WTC11 (cell line): ENCODE measurements at places on chromosomes 6 and 20.

- DNase-seq: peak; percentile 78
These were observed 32.4 kb downstream of the PHACTR1 start for GRCh38 chr6:12748815-12749521.

DNA sequence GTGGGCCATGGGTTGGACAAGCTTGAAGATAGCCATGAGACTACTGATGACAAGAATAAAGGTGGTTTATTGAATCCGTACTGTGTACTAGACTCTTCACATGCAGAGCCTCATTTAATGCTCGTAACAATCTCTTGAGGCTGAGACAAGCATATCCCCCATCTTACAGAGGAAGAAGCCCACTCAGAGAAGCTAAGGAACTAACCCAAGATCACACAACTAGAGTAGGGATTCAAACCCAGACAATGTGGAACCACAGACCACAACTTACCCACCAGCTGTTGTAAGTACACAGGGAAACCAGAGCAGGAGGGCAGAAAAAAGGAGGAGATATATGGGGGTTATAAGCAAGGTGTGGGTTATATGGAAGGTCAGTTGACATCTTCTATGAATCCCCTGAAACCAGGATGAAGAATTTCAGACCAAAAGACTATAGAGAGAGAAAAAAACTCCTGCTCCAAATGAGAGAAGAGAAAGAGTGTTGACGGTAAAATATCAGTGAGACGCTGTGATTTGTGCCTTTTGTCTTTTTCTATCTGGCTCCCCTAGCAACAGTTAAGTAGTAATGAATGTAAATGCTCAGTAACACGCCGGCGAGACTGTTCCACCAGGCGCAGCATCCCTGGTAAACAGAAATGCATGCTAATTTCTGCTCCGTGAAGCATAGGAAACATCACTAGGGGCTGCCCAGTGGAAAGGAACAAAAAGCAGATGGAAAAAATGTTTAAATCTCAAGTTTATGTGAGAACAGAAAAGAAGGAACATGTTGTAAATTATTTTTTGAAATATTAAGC, 80.1 kb upstream of the SLC22A16 start:
- no peak for DNase-seq

DNA sequence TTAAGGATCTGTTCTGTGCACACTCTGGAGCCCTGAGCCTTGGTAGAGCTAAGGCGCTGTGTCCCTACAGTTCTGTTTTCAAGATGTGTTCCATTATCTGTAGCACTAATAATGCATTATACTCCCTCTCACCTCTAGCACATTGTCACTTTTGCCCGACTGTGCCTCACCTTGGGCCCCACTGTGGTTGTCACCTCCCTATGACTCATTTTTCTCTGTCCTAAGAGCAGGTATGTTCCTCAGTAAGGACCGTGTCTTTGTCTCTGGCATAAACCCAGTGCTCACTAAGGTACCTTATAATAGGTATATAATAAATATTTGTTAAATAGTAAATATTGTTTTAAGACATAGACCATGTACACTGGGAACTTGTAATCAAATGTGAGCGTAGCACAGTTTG, 942.5 kb upstream of the CITED2 start:
- DNase-seq: no peak

- no peak for DNase-seq
These were observed 267.7 kb upstream of the FOXQ1 start for GRCh38 chr6:1044040-1044836.

DNA sequence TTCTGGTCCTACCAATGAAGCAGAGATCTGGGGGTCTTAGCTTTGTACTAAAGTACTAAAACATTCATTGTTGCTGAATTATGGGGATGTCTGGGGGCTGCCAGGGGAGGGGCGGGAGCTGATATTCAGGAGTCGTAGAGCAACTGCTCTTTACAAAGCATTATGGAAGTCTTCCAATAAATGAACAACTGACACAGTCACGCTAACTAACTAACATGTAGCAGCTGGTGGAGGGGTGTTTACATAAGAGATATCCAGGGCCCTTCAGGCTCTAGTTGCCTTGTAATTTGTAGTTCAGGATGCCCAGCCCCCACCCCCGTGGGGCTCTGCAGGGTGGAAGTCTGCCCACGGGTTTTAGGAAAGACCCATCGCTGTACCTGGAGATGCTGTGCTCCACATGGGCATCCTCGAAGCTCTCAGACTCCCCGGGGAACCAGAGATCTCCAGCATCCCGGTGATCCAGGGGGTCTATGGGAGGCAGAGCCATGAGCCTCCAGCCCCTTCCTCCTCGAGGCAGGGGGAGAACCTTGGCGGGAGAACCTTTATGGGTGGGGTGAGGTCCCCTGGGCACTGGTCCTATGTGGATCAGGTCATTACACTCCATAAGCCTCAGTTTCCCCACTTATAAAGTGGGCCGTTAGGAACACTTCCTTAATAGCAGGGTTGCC, 3.4 kb downstream of the TREM2 start:
- DNase-seq: no peak

DNA sequence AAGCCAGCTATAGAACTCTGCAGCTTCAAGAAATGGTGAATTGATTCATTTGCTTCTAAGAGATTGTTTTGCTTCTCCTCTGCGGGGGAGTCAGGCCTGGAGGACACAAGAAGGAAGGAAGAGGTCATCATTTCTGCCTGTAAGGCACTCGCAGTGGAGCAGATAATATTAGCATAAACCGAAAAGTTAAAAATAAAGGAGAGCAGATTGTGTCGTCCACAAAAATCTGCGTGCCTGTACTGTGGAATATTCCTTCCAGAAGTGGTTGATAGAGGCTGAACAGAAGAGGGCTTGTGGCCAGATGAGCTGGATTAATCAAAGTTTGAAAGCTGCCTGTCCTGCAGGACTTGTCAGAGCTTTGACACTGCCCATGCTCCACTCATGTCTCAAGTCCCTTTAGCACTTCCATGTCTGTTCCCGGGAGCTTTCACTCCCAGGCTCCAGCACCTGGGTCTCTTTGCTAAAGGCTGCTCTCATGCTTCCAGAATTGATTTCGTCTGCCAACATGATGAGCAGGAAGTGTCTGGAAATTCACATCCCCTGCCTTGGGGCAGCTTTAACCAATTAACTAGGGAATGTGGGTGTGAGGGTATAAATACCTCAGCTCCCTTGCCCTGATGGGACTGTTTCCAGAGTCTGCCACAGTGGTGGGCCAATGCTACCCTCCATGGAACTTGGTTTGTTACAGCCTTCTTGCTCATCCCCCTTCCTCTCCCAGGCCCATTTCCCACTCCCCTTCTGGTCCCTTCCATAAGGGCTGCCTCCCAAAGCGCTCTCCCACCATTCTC, 65.1 kb upstream of the STX16 start:
- no peak for DNase-seq

- no peak for DNase-seq
These were observed 222.8 kb upstream of the RUNX2 start for GRCh38 chr6:45105170-45105820.

- DNase-seq: peak; percentile 54
These were observed 521 bp upstream of the LKAAEAR1 start for GRCh38 chr20:64084685-64085152.

DNA sequence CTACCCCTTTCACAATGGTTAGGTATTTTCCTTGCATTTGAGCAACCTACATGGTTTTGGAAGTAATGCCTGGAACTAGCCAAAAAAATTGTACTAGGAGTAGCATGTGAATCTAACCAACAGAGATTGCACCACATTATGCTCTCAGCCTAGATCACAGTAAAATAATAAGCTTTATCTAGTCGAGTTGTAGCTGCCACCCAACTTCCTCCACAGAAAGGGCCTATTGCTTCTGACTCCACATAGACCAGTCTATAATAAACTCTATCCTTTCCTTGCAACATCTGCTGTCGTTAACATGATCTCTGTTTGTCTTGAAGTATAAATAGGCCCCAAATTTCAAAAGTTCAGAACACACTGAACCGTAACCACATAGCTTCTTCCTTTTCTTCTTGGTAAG, 375.5 kb downstream of the PKHD1 start:
- no peak for DNase-seq

- no peak for DNase-seq
These were observed 103.5 kb upstream of the CARMIL1 start for GRCh38 chr6:25175681-25176080.

DNA sequence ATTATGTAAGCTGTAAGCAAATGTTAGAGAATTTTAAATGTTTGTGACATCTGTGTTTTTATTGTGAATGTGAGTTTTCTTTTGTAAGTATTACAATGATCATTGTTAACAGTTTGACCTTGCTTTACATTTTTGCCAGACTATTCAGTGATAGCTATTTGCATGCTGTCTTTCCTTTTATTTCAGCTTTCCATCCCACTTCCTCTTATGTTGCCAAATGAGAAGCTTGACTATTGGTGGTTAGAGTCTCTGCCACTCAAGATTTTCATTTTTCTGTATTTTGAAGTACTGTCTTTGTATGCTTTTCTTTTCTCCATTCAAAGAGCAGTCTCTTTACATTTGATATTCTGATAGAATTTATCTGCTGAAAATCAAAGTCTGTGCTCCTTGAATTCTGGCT, 104.1 kb downstream of the PRIM2 start:
- no peak for DNase-seq

DNA sequence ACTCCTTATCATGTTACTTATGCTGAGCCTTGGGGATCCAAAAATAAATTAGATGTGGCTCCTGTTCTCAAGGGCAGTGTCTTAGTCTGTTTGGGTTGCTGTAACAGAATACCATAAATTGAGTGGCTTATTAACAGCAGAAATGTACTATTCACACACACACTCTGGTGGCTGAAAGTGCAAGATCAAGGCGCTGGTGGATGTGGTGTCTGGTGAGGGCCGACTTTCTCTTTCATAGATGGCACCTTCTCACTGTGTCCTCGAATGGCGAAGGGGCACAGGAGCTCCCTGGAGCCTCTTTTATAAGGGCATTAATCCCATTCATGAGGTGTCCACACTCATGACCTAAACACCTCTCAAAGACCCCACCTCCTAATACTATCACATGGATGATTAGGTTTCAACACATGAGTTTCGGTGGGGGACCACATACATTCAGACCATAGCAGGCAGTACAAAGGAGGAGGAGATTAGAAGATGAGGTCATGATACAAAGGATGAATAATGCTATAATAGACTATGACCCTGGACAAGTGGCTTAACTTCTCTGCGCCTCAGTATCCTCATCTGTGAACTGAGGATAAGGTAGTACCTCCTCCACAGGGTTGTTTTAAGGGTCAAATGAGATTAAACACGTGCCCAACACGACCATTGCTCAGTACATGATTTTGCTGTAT, 34.1 kb downstream of the RPP40 start:
- DNase-seq: no peak

- no peak for DNase-seq
These were observed 54.6 kb downstream of the GJA10 start for GRCh38 chr6:89948876-89949275.

- DNase-seq: no peak
These were observed 679.5 kb upstream of the NRSN1 start for GRCh38 chr6:23446469-23446967.

DNA sequence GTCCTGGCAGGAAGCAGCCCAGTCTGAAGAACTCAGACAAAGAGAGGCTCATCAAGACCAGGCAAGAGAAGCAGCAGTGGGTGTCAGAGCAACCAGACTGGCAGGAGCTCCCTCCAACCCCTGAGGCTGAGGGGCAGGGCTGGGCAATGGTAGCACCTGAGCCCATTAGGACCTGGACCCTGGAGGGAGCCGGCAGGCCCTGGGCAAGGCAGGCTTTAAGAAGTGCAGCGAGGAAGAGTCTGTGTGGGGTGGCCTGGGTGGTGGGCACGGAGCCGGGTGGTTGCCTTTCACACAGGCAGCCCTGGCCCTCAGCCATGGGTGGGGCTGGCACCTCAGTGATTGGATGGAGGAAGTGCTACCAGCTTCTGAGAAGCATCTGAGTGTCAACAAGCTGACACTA, 33.1 kb upstream of the IRF4 start:
- DNase-seq: no peak
